Activated effector memory CD4-positive, alpha-beta T cell treated with Interleukin-2 at 50 U/mL for 16 hours (primary cell): ENCODE measurements at places on chromosomes 7 and 10.

- no peak for DNase-seq
Observed at GRCh38 chr7:112898432-112899290, 108.5 kb upstream of the TMEM168 start.

DNA sequence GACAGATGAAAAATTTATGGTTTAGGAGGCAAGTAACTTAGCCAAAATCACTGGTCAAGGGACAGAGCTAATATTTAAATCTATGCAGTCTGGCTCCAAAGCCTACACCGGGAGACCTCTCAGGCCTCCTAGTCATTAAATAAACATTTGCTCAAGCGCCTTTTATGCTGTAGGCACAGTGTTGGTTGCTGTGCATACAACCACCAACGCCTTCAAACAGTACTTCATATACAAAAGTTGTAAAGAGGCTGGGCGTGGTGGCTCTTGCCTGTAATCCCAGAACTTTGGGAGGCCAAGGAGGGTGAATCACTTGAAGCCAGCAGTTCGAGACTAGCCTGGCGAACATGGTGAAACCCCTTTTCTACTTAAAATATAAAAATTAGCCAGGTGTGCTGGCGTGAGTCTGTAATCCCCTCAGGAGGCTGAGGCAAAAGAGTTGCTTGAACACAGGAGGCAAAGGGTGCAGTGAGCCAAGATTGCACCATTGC lies 159.8 kb downstream of the MAGI2 start:
- DNase-seq = no peak

DNA sequence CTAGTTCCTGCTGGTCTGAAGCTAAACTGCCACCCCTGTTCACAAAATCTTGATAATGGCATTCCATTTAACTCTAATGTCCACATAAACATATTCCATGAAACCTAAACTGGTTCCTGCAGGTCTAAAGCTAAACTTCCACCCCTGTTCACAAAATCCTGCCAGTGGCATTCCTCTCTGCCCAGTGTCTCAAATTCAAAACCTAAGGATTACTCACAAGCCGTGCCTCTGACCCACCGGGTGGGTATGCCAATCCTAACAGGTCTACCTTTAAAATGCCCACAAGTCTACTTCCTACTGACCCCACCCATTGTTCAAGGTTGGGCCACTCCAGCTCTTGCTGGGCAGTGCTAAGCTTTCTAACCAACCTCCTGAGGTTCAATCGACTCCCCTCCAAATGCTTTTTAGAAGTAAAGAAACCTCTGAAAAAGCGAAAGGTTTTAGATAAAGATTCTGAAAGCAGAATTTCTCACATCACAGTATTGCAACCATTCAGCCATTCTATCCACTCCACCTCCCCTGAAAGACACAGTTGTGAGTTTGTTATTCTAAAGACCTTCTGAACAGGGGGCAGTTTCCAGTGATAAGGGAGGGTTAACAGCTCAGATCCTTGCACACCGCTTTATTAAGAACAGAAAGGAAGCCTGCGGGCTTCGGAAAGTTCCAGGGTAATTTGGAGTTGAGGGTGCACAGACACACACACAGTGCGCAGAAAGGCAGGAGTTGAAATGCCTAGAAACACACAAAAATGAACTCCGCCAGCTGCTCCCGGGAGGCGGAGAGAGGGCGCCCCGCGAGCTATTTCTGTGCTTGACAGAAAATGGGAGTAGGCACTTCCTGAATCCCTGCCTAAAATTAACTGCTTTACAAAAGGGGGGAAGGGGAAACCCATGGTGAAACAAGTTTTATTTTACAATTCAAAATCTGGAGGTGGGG lies 87.7 kb downstream of the TNS3 start:
- no peak for DNase-seq

GRCh38 chr7:29328045-29328444 lies 133.5 kb downstream of the CHN2 start:
- no peak for DNase-seq

- no peak for DNase-seq
Observed at GRCh38 chr10:88670497-88670896, 6.3 kb downstream of the LIPF start.

GRCh38 chr10:103291588-103291987 lies 14.7 kb downstream of the INA start:
- no peak for DNase-seq

GRCh38 chr10:17074541-17074847 lies 55.1 kb downstream of the CUBN start:
- DNase-seq = no peak

- peak; percentile 8 for DNase-seq
Observed at GRCh38 chr7:2209146-2209960, 23.4 kb downstream of the MAD1L1 start.

GRCh38 chr10:12975266-12975665 lies 26.2 kb downstream of the CCDC3 start:
- DNase-seq = no peak

GRCh38 chr7:43649755-43650274 lies 66.9 kb downstream of the STK17A start:
- peak; percentile 64 for DNase-seq

- DNase-seq = no peak
Observed at GRCh38 chr7:47152307-47152706, 429.6 kb downstream of the TNS3 start.

DNA sequence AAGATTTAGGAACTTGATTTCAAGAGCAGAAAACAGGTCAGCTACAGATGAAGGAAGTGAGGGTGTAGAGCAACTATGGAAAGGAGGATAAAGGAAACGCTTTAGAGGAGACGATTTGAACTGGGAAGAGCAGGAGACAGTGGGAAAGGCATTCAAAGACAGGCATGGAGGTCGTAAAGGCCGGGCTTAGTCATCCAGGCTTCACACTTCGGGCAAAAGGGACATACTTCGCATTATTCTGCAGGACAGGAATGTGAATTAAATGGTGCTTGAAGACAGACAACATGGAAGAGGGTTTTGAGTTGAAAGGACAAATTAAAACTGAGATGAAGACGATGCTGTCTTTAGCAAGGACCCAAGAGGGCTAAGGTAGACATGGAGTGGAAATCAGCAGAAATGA lies 8.1 kb downstream of the FAM171A1 start:
- DNase-seq = no peak

GRCh38 chr7:11317766-11318165 lies 344.1 kb downstream of the PHF14 start:
- no peak for DNase-seq

DNA sequence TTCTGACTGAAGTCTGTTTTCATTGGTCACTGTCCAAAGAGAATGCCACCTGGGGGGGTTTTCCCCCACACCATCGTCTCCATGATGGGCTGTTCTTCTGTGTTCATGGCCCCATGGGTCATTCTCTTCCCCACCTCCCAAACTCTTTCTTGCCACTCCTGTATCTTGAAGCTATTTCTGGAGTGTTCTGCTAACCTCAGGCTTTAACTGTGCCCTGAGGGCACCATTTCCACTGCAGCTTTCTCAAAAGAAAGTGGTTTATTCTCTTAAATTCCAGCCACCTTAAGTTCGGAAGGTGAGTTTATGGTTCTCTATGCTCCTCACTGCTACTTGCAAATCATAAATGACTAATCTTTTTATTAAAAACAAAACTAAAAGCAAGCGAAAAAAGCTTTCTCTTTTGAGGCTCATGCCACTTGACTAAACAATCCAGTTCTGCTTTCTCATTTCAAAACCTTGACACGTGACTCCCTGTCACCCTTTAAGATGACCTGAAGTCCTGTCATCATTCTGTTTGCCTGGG lies 7.4 kb upstream of the APBB1IP start:
- DNase-seq = no peak

GRCh38 chr10:6153845-6154244 lies 48.9 kb upstream of the PFKFB3 start:
- DNase-seq = no peak

DNA sequence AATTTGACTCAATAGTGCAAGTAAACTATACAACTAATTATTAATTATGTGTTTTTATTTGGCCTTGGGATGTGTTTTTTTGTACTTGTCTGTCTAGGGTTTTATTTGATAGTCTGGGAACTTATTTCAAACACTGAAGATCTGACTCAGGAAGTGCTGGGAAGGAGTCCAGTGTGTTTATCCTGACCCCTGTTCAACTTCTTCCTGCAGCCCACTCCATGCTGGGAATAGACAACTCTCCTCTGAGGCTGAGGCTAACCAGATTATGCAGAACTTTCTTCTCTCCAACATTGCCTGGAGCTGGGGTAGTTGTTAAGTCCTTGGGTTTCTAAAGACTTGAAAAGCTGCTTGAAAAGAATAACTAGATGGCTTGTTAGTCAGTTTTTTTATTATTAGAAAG lies 6.9 kb downstream of the CISD1 start:
- no peak for DNase-seq

- DNase-seq = no peak
Observed at GRCh38 chr10:71355886-71356285, 36.8 kb downstream of the SLC29A3 start.

DNA sequence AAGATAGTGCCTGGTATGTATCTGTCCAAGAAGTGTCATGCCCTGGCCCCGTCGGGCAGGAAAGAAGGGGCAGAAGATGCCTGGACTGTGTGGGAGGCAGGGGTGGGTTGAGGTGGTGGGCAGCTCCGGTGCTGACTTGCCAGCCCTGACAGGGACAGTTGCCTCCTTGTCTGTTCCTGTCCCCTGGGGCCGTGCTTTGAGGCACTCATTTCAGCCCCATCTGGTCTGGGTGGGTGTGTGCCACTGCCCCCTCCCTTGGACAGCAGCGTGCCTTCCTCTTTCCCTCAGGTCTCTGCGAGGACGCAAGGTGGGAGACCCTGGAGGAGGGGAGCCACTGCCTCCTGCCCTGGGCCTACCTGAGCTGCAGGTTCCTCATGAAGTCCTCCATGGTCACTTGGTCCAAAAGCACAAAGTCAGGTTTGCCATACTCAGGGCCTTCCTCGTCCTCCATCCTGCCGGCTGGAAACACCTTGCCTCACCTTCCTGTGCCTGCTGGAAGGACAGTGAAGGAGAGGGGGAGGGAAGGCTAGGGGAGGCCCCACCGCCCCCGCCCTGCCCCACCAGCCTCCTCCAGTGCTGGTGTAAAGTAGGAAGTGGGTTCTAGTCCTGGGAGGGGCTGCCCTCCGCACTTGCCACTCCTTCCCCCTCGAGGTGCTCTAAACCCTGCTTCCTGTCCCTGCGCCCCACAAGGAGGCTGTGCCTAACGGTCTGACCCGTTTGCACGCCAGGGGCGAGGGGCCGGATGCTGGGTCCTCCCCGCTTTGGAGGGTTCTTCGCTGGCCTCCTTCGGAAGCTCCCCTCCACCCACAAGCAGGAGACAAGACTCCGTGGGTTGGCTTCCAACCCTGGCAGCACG lies at the start of gene MYO1G:
Gene MYO1G, minus strand, starts transcription at position 505 of the 856 bp plus-strand sequence. Its CDS starts 54 bp downstream, at position 451.
- DNase-seq = peak; percentile 92

- DNase-seq = no peak
Observed at GRCh38 chr7:105079348-105079747, 65.3 kb downstream of the KMT2E start.

GRCh38 chr7:91112902-91113341 lies 151.3 kb upstream of the FZD1 start:
- no peak for DNase-seq

DNA sequence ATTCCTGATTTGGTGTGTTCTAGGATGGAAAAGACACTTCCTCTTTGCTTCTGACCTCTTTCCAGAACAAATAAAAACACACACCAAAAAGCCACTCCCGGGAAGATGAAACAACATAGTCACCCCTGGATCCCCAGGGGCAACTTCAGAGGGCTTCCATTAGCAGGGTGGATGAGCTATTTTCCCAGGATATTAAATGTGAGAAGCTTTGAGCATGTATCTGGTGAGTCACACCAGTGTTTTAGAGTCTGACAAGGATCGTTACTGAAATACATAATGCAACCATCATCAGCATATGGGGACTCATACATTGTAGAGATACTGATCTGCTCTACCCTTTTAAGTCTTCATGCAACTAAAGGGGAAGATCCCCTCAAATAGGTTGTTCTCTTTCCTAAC lies 115.5 kb upstream of the ZNF438 start:
- DNase-seq = no peak

- no peak for DNase-seq
Observed at GRCh38 chr10:108574233-108574632, 1349.1 kb downstream of the XPNPEP1 start.

- no peak for DNase-seq
Observed at GRCh38 chr7:80472491-80473200, 39.2 kb downstream of the GNAT3 start.

GRCh38 chr7:159031750-159032149 lies 112.9 kb downstream of the VIPR2 start:
- DNase-seq = no peak

DNA sequence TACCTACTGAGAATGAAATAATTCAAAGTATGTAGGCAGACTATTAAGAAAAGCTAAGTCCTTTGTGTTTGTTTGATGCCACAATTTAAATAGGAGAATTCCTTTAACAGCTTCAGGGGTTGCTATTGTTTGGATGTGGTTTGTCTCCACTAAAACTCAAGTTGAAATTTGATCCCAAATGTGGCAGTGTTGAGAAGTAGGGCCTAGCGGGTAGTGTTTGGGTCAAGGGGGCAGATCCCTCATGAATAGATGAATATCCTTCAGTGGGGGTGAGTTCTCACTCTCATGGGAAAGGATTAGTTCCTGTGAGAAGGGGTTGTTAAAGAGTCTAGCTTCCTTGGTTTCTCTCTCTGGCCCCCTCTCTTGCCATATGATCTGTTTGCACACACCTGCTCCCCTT lies 97.0 kb downstream of the HGF start:
- no peak for DNase-seq

- DNase-seq = no peak
Observed at GRCh38 chr7:2018569-2019460, 213.9 kb downstream of the MAD1L1 start.

GRCh38 chr7:44676776-44677175 lies 70.3 kb downstream of the OGDH start:
- DNase-seq = no peak

- no peak for DNase-seq
Observed at GRCh38 chr7:129495987-129496386, 6.3 kb upstream of the SMKR1 start.

DNA sequence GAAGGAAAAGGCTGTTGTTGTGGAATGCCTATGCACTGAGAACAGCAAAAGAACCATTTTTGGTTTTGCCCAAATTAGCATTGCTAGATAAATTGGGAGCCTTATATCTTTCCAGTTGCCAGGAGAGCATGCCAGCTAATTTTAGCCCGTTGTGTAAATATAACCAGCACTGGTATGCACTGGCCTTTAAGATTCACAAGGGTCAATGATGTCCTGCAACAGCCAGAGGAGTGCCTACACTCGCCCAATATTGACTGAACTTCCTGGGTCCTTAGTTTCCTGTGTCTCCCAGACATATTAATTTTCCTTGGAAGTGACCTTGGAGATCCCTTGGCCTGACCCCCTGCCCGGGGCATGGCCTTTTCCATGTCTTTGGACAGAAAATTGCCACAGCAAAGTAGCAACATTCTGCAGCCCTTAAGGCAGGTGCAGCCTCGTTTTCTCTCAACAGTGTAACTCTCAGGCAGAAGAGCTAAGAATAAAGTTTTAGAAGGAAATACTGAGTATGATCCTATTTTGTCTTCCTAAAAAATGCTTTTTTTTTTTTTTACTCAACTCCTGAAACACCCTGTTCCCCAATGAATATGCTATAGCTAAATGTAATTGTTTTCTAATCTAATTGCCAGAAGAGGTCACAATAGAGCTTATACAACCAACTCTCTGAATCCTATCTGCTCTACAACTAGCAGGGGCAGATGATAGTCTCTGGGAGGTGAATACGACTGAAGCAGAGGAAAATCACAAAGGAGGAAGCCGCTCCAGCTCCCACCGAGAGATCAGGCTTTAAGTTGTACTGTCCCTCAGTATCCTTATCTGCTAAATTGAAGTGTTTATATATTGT lies 131.9 kb upstream of the PCGF5 start:
- DNase-seq = no peak

GRCh38 chr10:117223693-117224430 lies 17.1 kb upstream of the SLC18A2 start:
- no peak for DNase-seq

- DNase-seq = no peak
Observed at GRCh38 chr10:97821308-97822038, 28.2 kb upstream of the GOLGA7B start.
